ENCODE measurements at places on chromosomes 5 and 9.

- no peak for DNase-seq
These were observed 9.8 kb upstream of the CPLX2 start for GRCh38 chr5:175861337-175862130.

- no peak for DNase-seq
These were observed 5.8 kb downstream of the MFAP3 start for GRCh38 chr5:154044581-154044980.

DNA sequence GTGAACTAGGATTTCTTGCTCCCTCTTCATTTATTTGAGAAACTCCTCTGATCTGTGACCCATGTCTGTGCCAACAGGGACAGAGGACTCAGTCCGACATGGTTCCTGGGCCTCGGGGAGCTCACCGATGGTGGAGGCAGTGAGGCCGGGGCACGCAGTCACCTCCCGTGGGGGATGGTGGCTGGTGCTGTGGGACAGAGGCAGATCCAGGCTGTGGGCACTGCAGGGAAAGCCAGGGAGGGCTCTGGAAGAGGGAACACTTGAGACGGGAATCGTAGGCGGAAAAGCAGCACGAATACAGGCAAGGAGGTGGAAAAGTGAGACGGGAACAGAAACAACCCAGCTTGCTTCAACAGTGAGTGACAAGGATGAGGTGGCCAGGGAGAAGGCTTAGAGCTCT, 127.8 kb downstream of the GABBR2 start:
- no peak for DNase-seq

GRCh38 chr5:96931605-96932004, 4.3 kb upstream of the LNPEP start:
- no peak for DNase-seq

DNA sequence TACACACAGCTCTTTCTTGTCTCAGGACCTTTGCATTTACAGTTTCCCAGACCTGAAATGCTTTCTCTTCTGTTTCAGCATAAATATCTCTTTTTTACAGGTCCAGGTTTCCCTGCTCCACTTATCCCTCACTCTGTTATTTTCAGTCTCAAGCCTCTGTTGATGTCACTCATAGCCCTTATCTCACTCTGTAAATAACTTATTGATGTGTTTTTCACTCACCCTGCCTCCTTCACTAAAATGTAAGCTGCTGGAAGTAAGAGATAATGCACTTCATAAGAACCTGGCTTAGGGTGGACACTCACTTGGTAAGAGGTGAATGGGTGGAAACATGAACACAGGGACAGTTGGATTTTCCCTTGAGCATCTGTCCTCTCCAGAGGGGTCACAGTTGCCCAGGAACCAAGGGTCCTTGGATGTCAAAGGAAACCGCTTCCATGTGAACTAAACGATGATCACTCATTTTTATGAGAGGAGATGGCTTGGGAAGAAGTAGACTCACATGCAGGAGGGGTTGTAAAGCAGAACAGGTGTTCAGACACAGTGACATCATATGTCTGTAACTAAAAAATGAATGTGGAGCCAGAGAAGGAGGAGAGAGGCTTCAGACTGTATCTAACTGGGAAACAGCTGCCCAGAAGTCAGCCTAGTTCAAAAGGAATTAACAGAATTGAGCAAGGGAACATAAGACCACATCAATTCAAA, 5.5 kb upstream of the HTR4 start:
- DNase-seq, result no peak

DNA sequence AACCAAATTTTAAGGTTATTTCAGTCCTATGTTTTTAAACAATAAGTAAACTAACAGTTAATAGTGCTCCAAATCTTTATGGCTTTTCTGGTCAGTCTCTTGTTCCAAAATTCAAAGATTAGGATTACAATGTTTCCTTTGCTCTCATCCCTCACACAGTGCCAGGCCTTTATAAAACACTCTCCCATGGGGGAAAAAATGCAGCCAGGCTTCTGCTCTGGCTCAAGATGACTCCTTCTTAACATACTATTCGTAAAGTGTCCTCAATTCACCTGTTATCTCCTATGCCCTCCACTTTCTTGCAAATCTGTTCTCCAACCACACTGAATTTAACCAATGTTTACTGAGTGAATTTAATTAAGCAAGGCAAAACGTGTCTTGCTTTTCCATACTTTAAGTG, 1.4 kb downstream of the CEP120 start:
- DNase-seq, result no peak

- no peak for DNase-seq
These were observed 8.3 kb upstream of the TGFBI start for GRCh38 chr5:136020383-136021015.

- no peak for DNase-seq
These were observed 5.6 kb downstream of the NR4A3 start for GRCh38 chr9:99827244-99827643.

Data from activated naive CD8-positive, alpha-beta T cell treated with anti-CD3 and anti-CD28 coated beads, Interleukin-2, amount 50 U/mL, for 16 hours (primary cell).